ENCODE measurements at places on chromosomes 12 and 14. TPM values are rescaled to one million over a fixed set of nuclear protein-coding genes. Genes with fewer than 3 reads are reported as not detected.

DNA sequence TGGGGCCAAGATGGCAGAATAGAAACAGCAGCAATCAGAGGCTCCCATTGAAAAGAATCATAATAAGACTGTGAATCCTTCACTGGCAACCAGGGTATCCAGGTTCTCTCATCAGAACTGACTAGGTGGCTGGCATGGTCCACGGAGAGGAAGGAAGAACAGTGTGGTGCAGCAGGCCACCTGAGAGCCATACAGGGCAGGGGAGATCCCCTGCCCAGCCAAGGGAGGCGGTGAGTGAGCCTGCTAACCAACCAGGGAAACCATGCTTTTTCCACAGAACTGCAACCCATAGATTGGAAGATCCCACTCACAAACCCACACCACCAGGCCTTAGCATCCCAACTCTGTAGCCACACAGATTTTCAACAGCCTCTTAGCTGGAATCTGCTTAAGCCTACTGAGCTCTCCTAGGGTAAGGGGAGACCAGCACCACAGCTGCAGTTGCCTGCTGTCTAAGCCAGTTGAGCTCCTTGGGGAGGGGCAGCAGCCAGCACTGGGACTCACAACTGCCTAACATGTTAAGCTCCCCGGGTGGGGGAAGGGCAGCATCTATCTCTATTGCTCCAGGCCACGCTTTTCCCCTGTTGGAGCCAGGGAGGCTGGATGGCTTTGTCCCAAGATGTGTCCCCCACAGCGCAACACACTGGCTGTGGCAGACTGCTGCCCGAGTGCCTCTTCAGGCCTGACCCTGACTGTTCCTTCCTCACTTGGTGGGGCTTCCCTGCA is 342.6 kb upstream of the CCDC196 start:
- no peak for DNase-seq

Gene IAPP
- total RNA-seq = not detected

DNA sequence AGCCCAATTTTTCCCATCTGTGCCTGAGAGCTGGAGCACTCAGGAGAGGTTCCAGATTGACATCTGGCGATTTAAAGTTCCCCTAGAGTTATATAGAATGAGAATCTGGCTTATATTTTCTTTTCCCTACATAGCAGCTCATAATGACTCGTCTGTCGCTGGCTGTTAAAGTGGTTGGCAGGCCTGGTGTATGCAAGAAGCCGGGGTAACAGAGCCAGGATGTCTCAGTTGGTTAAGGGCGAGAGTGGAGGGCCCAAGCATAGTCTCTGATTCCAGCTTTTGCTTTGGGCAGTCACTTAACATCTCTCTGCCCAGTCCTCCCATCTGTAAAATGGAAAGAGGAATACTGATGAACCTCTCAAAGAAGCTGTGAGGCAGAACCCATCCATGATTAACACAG is 751.6 kb downstream of the NOVA1 start:
- DNase-seq = no peak

GRCh38 chr14:29085546-29085945 is 319.0 kb downstream of the FOXG1 start:
- no peak for DNase-seq

Gene DHRS7
- 103 TPM for total RNA-seq

GRCh38 chr12:1457901-1458300 is 136.5 kb downstream of the FBXL14 start:
- no peak for DNase-seq

DNA sequence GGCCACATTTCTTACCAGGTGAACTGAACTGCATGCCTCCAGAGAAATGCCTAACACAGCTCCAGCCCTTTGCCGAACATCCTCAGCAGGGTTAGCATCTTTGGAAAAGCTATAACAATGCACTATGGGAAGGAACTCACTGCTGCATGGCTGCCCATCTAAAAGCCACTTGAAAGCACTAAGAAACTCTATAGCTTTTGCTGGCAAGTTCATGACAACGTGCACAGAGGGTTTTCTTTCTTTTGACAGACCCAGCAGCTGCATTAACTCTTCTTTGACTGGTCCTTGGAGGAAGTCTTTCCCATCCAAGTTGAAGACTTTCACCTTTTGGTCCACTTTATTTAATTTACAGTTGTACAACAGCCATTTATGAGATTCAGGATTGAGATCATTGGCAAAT is 5.3 kb downstream of the TRMT5 start:
- DNase-seq = no peak

All from uterus (tissue), 4 donors.